ENCODE measurements at places on chromosomes 2 and 18.

- DNase-seq: no peak
Observed at GRCh38 chr18:13147130-13147529, 71.4 kb upstream of the LDLRAD4 start.

- DNase-seq: no peak
Observed at GRCh38 chr2:207704671-207705070, 6.8 kb upstream of the CCNYL1 start.

- no peak for DNase-seq
Observed at GRCh38 chr2:233926806-233927205, 9.6 kb downstream of the TRPM8 start.

DNA sequence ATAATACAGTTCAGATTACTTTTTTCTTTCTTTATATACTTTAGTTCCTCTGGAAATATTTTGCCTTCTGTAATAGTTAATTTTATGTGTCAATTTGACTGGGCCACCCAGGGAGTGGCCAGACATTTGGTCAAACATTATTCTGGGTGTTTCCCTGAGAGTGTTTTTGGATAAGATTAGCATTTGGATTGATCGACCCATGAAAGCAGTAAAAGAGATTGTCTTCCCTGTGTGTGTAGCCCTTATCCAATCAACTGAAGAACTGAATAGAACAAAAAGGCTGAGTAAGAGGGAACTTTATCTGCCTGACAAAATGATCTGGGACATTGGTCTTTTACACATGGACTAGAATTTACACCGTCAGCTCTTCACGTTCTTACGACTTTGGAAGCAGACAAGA, 1190.1 kb upstream of the FAM98A start:
- DNase-seq: no peak

GRCh38 chr2:191917967-191918651, 71.2 kb upstream of the CAVIN2 start:
- no peak for DNase-seq

DNA sequence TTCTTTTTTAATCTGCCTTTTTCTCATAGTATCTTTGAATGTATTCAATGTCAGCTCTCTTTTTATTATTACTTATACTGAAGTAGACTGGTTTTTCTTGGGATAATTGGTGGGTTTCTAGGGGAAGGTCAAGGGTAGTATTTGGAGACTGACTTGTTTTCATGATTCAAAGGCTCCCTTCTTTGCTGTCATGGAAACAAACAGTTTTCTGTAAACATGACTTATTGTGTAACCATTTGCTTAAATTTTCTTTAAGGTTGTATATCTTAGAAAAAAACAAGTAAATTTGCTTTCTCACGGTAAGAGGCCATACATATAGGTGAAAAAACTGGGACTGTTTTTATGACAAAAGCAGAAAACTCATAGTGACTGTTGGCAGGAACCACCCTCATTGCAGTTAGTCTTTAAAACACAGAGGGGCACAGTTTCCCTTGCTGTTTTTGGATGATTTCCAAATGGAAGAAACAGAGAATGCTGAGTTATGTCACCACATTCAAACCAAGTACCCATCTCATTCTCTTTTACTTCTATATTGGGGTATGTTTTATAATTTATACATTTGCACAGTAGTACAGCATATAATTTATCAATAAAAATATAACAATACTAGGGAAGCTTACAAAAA, 5.8 kb upstream of the RDH14 start:
- DNase-seq: no peak

- DNase-seq: no peak
Observed at GRCh38 chr18:48076461-48076860, 146.0 kb upstream of the SMAD2 start.
